ENCODE measurements at places on chromosomes 1 and 21.

DNA sequence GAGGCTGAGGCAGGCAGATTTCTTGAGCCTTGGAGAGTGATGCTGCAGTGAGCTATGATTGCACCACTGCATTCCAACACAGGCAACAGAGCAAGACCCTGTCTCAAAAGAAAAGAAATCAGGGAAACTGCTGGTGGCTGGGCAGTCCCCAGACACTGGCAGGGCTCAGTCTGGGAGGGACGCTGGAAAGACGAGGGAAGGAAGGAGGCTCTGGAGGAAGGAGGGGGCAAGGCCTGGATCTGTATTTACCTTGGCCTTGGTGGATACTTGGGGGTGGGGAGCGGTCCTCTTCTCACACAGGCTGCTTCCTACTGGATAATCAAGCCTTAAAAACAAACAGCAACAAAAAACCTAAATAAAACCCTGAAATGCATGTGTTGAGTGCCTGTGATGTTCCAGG lies 24.4 kb downstream of the KCNQ4 start:
- DNase-seq: no peak

DNA sequence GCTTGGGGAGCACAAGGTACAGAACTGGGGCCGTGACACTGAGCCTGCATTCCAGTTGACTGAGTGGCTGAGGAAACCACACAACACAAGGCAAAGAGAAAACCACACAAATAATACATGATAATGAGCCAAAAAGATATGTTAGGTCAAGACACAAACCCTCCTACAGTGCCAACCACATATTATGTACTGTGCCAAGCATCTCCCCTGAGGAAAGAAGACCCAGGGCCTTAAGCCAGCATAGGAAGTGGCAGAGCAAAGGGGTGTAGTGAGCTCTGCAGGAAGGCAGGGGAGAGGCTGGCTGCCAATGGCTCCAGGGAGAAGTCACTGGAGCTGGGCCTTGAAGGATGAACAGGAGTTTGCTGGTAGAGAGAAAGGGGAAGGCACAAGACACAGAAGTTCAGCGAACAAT lies 28.2 kb downstream of the CTNNBIP1 start:
- no peak for DNase-seq

DNA sequence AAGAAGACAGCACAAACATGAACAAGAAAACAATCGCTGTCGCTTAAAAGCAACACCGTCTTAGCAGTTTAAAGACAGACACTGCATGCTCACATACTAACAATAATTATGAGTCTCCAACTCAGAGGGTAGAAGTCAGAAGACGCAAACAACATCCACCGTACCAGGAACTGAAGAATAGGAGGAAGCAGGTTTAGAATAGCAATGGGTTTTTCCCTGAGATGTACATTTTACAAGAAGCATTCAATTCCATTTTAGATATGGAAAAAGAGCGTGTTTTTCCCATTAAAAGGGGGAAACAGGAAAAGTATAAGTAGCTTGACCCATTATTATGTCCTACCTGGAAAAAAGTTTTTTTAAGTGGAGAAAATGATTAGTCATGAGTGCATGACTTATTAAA lies 34.5 kb upstream of the KCNE1 start:
- DNase-seq: no peak

GRCh38 chr1:83103341-83103740 lies 895.6 kb downstream of the TTLL7 start:
- no peak for DNase-seq

DNA sequence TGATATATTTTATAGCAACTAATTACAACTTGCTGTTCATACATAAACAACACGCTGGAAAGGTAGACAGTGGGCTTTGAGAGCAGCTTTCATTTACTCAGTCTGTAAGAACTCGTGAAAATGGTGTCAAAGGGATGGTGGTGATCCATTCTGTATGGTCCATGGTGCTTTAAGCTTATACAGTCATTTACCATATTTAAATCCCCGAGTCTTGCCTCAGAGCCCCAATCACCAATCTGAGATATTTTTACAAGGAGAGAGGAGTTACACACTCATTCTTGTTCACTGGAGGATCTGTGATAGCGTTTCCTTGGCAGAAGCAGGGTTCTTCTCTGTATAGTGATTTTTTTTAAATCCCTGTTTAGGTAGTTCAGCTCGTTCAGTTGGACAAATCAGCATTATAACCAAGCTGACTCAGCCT lies 694.6 kb downstream of the USP25 start:
- DNase-seq: no peak

DNA sequence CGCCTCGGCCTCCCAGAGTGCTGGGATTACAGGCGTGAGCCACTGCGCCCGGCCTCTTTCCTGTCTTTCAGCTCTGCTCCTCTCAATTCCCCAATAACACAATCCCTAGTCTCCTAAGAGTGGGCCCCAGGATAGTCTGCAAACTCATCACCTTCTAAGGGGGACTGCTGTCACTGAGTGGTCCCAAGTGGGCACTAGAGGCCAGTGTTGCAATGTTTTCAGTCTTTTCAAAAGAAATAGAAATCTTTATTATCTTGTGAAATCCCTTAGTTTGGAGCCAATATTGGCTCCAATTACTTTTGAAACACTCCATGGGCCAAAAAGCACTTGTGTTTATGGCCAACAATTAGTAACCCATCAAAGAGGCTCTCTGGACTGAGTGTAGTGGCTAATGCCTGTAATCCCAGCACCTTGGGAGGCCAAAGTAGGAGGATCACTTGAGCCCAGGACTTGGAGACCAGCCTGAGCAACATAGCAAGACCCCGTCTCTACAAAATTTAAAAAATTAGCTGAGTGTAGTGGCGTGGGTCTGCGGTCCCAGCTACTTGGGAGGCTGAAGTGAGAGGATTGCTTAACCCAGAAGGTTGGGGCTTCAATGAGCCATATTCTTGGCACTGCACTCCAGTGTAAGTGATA lies 28.6 kb upstream of the ZNF697 start:
- no peak for DNase-seq

DNA sequence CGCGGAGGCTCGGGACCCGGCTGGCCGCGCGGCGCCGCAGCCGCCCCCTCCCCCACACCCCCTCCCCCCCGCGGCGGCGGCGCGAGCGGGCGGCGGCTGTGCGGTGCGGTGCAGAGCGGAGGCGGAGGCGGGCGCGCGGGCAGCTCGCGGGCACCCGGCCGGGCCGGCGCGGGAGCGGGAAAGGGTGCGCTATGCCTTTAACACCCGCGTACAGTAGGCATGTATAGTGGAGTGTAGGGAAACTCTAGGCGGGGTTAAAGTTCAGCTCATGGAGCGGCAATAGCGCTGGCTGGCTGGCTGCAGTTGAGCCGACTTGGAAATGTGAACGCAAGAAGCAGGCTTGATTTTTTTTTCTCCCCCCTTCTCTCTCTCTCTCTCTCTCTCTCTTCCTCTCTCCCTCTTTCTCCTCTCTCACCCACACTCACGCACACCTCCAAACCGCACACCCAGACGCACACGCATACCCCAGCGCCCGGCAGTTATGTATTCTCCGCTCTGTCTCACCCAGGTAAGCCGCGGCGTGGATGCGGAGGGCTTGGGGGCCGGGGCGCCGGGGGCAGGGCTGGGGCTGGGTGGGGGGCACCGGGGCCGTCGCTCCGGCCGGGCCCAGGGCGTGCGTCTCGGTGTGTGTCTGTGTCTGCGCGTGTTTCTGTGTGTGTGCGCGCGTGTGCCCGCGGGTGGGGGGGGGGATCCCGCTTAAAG lies at the start of gene NFIA:
TSS of gene NFIA (plus strand) at position 251 of the 702 bp plus-strand sequence.
- peak; percentile 66 for DNase-seq

DNA sequence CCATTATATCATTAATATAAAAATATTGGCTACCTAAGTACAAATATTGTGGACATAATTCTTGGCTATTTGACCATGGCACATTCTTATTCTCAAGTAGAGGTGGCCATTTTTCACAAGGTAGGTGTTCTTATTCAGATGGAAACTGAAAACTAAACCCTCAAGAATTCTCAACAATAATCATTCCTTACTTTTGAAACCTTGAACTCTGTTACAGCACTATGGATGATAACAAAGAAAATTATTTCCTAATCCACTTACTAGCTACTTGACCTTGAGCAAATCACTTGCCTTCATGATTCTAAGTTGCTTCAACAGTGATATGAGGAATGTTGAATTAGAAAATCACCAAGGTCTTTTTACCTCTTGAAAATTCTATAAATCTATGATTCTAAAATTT lies 482.2 kb downstream of the PTPRC start:
- DNase-seq: no peak

DNA sequence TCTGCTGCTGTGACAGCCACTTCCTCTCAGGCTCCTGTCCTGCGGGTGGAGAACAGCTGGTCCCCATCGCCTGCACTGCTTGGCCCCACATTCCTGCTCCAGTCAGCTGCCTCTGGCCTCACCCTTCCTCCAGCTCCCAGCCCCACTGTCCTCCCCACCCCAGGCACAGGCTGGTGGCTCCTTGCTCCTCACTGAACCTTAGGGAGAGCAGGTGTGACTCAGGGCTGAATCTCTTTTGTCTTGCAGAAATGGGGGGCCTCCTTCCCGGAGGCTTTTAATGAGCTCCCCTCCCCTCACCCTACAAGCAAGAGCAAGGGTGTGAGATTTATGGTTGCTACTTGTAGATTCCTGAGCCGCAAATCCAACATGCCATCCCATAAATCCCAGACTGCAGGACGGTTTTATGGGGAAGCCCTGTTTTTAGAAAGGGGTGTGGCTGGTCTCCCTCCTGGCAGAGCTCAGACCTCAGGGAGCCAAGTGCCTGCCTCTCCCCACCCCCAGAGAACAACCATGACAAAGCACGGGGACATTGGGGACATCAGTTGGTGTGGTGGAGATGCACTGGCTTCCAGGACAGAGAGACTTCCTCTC lies 15.2 kb downstream of the CDK18 start:
- no peak for DNase-seq

DNA sequence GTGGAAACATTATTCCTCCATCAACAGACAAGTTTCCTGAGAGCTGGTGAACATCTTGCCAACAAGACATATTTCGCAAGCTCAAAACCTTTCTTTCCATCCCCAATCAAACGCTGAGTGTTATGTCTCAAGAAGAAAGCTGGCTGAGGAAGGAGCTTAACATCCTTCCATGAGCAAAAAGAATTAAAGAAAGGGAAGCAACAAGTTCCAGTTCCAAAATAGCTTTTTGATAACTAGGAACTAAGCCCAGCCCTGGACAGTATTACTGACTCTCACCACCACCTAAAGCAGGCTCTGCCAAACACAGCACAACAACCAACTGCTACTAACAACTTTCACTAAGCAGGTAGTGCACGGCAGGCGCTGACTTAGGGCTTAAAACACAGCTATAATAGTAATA lies 50.2 kb downstream of the CAPZB start:
- no peak for DNase-seq

DNA sequence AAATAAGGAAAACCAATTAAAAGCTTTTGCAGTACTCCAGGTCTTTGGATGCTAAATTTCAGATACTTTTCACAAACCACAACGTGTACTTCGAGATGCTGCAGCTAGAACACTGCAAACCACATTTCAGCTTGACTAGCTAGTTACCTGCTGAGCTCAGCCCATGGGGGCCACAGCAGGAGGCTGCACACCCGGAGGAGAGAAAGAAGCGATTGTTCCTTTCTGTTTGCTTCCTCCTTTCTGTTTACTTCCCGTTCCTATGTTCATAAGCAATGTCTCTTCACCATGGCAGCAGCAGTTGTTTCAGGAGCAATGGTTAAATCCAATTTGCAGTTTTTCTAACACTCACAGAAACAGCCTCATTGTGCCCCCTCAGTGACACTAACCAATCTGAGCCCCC lies 225.6 kb upstream of the FGGY start:
- DNase-seq: no peak

DNA sequence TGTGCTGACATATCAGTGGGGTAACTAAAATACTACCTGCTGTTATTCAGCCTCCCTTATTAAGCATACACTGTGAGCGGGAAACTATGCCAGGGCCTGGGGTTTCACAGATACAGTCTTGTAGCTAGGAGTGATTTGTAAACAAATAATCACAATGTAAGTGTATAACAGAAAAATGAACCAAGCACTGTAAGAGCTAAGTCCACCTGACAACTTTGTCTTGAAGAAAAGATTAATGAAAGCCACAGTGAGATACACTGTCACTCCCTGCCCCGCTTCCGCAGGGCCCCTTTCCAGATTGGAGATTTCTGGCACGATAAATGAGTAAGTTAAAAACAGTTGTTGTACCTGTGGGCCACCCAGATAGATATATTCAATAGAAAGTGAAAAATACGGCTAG lies 4.8 kb downstream of the RCAN3 start:
- DNase-seq: no peak

DNA sequence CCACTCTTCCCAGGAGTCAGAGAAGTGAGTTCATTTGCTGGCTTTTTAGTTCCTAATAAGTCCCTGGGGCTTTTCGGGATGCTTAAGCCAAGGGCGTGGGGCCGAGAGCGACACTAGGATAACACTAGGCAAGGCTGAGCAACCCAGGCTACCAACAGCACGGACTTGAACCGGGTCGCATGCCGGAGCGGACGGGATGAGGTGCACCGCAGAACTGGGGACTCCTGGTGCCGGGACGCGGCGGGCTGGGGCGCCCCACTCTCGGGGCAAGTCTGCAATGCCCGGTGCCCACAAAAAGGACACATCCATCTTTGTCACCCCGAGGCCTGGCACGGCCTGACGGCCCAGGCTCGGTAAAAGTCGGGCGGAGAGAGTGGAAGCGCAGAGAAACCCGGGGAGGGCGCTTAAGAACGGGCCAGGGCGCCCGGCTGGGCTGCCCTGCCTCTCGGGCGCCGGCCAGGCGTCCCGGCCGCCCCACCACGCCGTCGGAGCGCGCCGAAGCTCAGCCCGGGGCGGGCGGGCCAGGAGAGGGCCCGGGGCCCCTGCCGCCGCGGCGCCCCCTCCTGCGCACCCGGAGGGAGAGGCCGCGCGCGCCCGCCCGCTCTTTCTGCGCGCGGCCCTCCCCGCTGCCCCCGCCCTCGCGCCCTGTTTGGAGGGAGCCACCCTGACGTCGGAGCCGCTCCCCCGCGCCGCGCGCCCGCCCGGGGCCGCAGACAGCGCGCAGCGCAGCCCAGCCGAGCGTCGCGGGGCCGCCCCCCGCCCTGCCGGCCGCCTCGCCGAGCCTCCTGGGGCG lies at the start of gene NBL1:
TSS of gene NBL1 (plus strand) at position 710 of the 793 bp plus-strand sequence. CDS start 10,720 bp downstream, outside the sequence.
- DNase-seq: no peak

DNA sequence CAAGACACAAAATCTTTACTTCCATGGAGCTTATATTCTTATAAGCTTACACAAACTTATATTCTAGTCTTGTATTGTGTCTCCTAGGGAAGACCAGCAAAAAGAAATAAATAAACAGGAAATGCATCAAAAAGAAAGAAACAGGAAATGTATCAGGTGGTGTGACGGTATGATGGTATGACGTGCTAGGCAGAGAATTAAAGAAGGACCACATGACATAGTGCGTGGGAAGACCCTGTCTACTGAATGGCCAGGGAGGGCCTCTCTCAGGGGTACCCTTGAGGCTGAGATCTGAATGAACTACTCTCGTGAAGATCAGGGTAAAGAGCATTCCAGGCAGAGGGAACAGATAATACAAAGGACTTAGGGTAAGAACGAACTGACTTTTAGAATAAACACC lies 15.6 kb upstream of the WDR26 start:
- DNase-seq: no peak

Data from lower leg skin (tissue), 4 donors.